H54 (cell line): ENCODE measurements at places on chromosomes 5 and 9.
A peak's percentile ranks its signal among the peaks of the same experiment; 100 is the strongest.

GRCh38 chr5:137446615-137447014 lies 52.5 kb downstream of the SPOCK1 start:
- DNase-seq: no peak

GRCh38 chr5:773517-774264 lies 10.8 kb downstream of the ZDHHC11B start:
- peak; percentile 0 for DNase-seq

DNA sequence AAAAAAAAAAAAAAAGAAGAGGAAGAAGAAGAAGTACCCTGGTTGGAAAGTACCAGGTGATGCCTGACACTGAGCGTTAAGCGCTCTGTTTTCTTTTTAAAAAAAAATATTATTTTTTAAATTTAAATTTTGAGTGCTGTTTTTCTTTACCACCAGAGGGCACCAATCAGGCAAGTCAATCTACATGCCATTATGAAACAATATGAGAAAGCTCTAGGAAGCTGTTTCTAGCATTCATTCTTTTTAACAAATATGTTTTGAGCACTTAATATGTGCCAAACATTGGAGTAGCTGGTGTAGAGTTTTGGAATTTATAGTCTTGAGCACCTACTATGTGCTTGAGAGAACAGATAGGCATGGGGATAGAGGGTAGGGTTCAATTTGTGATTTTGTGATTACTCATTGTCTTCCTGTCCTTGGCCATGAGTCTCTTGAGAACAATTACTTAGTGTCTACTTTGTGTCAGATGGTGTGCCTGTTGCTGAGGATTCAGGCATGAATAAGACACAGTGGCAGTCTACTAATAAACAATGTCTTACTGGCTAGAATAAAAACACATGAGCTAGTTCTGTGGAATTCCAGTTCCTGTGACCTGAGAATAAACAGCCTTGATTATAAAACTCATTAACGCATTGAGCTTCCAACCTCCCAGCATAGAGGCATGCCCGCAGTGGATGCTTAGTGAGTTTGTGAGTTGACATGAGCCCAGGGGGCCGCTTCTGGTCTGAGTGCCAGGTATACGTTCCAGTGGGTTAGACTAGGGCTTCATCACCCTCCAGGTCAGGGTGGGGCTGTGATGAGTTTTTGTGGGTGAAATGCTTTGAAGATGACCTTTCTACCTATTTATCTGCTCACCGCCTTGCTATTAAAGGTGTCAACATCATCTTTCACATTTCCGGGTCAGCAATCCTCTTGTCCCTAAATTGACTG lies 3.0 kb upstream of the UBE2R2 start:
- peak; percentile 62 for DNase-seq

DNA sequence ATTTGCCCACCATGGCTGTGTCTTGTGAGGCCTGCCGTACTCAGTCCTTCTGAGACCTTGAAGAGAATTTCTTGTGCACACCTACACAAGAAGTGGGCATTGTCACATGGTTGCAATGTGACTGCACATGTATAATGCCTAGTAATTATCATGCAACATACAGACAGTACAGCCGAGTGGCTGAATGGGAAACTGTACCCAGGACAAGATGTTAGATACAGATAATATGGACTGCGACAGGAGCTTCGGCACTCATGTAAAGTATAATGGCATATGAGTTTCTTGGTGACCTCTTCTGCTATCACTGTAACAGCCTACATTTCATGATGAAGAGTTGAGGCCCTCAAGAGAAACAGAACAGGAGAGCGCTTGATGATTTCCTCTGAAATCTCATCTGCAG lies 4.8 kb upstream of the PRKACG start:
- no peak for DNase-seq

GRCh38 chr5:158851488-158851887 lies 248.2 kb downstream of the EBF1 start:
- no peak for DNase-seq

DNA sequence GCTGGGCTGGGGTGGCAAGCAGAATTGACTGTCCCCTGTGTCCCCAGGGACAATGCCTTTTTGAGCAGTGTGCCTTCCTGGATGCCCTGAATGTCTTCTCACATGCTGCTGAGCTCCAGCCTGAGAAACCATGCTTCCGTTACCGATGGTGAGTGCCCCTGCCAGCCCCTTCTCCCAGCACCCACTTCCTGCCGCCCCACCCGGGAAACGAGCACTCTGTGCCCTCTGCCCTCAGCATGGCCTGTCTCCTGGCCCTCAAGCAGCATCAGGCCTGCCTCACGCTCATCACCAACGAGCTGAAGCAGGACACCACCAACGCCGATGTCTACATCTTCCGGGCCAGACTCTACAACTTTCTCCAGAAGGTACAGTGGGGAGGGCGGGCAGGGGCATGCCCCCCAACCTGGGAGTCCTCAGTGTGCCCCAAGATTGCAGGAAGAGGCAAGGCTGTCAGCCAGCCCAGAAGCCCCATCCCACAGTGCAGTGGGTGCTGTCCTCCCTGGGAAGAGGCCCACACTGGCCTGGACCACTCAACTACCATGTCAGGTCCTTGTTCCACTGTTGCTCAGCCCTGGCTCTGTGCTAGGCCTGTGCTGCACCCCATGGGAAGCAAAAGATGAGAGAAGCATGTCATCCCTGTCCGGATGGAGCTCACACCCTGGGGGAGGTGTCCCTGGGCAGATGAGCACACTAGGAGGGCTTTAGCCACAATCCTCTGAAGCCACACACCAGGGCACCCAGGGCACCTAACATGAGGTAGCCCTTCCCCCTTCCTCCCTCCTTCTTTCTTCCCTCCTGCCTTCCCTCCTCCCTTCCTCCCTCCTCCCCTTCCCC lies 4.4 kb downstream of the TTC16 start:
- DNase-seq: no peak

GRCh38 chr5:67009028-67009427 lies 187.6 kb downstream of the CD180 start:
- no peak for DNase-seq

- DNase-seq: no peak
Measured at GRCh38 chr5:107426209-107426608, 244.5 kb downstream of the EFNA5 start.

DNA sequence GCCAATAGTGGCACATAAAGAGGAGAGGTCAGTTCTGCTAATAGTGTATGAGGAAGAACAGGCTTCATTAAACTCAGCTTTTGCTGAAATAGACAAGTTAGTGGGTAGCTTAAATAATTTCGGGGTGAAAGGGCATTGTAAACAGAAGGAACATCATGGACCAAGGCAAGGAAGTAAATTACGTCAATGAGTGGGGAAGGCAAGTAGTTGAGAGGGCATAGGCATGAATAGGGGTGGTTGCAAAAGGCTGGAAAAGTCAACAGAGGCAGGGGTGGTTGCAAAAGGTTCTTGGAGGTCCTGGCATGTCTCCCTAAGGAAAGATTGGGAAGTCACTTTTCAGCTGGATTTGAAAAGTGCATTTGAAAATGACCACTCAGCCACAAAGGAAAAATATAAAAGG lies 383.3 kb upstream of the RPS23 start:
- DNase-seq: no peak

- no peak for DNase-seq
Measured at GRCh38 chr5:170429014-170429413, 39.8 kb upstream of the KCNMB1 start.

DNA sequence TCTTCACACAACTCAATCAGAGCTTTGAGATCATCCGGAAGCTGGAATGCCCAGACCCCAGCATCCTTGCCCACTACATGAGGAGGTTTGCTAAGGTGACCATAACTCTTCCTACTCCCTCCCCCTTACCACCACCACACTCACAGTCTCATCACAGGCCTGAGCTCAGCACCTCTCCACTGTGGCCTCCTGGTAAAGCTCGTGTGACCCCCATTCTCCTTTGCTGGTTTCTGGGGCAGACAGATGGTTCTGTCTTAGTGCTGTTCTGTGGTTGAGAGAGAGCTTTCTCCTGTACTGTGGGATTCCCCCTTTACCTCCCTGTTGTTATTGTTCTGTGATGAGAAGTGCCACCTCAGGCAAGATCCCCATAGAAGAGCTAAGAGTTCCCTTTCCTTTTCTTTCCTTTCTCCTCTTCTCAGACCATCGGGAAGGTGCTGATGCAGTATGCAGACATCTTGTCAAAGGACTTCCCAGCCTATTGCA lies 92.7 kb upstream of the RUSC2 start:
- no peak for DNase-seq

DNA sequence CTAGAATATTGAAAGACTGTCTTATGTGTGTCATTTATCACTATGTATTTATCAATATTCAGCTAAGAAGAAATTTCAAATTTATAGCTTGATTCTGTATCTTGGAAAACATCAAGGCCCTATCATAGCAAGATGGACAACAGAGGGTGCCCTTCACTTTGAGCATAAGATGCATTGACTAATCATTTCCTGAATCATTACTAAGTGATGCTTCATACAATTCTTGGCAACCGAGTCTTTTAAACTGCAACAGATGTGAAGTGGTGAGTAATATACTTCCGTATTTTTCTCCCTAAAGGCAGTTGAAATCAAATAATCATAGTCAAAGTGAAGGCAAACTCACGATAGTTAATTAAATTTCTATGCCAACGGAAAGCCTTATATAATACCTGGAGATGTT lies 318.6 kb upstream of the RGMB start:
- peak; percentile 18 for DNase-seq

DNA sequence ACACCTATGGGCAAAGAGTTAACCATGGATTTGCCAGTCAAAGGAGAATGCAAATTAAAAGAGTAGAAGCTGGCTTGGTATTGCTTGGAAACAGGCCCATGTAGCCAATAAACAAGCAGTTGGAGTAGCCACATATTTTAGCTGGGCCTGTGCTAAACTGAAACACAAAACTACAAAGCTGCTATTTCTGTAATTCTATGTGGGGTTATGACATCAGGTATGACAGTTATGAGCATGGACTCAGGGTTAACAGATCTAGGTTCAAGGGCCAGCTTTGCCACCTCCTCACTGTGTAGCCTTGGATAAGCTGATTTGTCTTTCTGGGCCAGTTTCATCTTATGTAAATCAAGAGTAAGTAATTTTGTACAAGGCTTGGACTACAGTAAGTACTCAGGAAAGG lies 142.7 kb downstream of the PIP5K1B start:
- no peak for DNase-seq

- DNase-seq: no peak
Measured at GRCh38 chr5:122615146-122615545, 159.7 kb upstream of the SNX2 start.

DNA sequence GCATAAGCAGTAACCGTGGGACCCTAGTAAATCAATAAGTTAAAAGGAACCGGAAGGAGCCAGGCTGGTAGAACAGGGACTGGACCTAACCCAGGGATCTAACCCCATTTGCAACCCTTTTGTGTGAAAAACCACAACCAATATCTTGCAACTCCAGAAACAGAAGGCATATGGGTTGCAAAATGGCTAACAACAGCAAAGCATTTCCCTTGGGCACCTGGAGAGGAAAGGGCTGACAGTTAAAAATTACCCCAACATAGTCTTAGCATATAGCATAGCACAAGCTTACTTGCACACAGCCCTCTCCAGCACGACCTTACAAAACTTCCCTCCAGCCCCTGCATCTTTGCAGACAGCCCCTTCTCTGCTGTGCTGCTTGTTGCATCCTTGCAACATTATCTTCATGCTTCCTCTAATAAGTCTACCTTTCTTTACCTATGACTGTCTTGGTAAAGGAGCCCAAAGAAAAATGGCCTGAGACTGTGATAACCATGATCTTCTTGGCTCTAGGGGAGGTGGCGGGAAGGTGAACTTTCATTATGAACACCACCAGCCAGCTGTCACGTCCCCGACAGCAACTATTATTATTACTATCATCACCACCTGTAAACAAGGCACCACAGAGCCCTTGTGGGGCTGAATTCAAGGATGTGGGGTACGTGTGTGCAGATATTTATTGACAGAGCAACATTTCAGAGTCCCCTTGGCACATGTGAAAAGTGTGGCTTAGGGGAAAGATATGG lies 49.8 kb downstream of the PRRC1 start:
- DNase-seq: no peak

DNA sequence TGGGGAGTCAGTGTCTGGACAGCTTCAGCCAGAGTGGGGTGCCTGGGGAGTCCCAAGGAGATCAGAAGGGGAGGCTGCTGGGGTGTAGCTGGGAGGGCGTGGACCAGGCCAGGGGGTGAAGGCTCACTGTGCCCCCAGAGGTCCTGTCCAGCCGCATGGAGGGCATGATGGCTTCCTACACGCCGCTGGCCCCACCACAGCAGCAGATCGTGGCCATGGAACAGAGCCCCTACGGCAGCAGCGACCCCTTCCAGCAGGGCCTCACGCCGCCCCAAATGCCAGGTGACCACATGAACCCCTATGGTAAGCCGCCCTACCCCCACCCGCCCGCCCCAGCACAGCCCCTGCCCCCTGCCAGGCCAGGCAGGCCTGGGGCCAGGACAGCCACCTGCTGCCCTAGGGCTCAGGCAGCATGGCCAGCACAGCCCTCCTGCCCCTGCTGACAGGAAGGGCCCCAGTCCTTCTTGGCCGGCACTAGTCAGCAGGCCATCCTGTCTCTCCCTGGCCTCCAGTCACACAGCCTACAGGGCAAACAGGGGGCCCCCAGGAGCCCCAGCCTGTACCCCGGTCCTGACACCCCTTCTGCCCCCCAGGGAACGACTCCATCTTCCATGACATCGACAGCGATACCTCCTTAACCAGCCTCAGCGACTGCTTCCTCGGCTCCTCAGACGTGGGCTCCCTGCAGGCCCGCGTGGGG lies 82.1 kb downstream of the LMX1B start:
- no peak for DNase-seq

DNA sequence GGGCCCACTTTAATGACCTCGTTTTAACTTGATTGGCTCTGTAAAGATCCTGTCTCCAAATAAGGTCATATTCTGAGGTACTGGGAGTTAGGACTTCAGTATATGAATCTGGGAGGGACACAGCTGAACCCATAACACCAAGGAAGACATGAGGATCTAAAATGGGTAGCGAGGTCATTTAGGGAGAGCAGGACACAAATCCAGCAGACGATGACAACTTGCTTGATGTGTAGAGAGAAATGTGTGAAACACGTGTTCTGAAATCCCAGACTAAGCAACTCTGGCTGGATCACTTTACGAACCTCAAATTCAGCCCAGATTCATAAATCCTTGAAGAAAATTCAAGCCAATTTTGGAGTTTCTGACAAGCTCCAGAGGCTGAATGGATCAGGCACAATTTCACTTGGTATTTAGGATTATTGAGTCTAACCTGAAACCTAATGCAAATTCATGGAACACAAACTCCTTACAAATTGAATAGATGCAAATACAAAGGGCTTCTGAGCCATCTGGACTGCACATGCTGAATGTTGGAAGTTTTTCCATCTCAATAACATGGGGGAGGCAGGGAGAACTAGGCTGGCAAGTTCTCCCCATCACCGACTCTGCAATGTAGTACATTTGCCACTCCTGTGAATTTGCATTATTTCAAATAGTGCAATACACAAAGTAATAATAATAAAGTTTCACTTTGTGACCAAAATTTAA lies 74.0 kb upstream of the SLC30A5 start:
- no peak for DNase-seq

DNA sequence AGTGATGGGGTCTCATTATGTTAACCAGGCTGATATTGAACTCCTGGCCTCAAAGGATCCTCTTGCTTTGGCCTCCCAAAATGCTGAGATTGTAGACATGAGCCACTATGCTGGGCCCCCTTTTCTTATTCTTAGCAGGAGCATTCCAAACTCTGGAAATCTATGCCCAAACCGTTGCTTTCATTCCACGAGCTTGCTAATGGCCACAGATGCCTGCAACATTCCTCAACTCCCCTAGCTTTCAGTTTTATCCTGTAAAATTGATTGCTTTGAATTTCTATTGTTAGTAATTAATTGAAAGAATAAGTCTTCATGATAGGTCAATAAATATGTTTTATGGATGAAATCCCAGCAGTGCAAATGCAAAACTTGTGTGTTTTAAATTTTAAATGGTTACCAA lies 564.8 kb upstream of the WWC1 start:
- DNase-seq: no peak

GRCh38 chr9:134187110-134187531 lies 22.8 kb upstream of the RNU6ATAC start:
- DNase-seq: no peak
